ENCODE measurements at places on chromosomes 7 and 10.
A peak's percentile ranks its signal among the peaks of the same experiment; 100 is the strongest.

DNA sequence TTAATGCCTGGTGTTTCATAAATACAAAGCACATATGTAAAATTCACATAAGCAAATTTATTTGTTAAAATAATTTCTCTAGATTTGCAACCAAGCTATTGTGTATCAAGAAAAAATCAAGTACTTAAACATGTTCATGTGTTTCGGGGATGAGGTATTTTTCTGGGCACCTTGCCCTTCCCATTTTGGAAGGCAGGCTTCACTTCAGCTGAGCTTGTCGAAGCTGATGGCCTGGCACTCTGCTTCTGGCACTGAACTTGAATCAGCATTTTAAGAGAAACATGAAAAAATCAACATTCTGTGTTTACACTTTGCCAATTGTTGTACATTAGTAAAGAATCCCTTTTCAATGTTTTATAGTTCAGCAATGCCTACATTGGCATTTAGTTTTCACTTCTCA lies 179.1 kb upstream of the STEAP4 start:
- no peak for DNase-seq

- DNase-seq, result no peak
Measured at GRCh38 chr7:44400033-44400511, 74.7 kb upstream of the CAMK2B start.

DNA sequence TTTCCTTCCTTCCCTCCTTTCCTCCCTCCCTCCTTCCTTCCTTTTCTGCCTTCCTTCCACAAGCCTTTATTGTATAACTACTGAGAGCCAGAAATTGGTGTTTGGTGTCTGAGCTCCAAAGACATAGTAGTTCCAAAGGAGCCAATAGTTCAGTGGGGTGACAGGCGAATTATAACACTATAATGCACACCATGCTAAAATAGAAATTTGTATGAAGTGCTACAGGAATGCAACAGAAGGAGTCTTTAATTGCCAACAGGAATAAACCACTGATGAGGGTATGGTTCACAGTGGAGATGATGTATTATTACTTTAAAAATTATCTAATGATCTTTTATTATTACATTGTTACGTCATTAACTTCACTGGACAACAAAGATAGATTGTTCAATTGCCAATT lies 158.8 kb upstream of the SP8 start:
- DNase-seq, result no peak

DNA sequence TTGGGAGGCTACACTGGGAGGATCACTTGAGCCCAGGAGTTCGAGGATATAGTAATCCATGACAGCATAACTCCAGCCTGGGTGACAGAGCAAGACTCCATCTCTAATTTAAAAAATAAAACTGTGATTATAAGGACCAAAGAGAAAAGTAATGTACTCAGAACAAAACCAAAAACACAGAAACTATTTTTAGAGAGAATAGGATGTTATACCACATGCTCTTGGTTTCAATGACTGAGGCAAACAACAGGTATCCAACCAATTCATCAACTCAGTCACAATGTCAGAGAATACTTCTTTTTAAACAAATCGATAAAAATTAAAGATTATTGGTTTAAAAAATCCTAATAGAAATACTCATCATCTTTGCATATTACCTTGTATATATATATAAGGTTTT lies 186.7 kb downstream of the TPK1 start:
- DNase-seq, result no peak

- no peak for DNase-seq
Measured at GRCh38 chr7:133761443-133761842, 365.7 kb upstream of the LRGUK start.

DNA sequence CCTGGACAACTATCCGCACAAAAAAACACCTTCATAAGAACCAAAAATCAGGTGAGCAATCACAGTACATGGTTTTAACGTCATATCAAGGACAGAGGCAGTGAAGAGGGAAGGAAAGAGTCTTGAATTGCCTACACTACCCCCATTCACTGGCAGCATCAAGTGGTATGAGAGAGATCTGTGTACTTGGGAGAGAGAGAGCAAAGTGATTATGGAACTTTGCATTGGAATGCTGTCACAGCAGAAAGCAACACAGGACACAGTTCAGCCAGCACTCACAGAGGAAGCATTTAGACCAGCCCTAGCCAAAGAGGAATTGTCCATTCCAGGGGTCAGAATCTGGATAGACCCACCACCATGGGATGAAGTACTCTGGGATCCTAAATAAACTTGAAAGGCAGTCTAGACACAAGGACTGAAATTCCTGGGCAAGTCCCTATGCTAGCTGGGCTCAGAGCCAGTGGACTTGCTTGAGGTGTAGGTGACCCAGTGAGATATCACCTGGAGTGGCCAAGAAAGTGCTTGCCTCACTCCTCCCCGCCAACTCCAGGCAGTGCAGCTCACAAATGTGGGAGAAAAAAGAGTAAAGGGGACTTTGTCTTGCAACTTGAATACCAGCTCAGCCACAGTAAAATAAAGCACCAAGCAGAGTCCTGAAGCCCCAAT lies 30.5 kb upstream of the SFTPD start:
- DNase-seq, result no peak

DNA sequence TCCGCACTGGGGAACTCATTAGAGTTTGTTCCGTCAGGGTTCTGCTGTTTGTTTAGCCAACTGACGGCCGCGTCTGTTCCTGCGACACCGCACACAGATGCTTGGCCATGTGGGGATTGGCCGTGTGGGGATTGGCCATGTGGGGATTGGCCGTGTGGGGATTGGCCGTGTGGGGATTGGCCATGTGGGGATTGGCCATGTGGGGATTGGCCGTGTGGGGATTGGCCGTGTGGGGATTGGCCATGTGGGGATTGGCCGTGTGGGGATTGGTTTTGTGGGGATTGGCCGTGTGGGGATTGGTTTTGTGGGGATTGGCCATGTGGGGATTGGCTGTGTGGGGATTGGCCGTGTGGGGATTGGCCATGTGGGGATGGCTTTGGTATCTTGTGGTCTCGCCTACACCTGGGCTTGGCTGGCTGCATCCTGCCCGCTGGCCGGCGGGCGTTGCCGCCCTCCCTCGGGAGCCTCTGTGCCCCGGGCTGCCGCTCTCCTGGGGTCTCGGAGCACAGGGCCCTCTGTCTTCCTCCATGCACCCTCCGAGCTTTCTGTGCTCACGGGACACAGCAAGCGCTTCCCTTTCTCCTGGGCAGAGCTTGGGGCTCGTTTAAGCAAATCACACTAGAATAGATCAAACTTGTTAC lies 62.5 kb downstream of the NKX6-2 start:
- no peak for DNase-seq

GRCh38 chr7:134562136-134562535 lies 13.2 kb downstream of the AKR1B15 start:
- DNase-seq, result no peak

GRCh38 chr7:116524609-116525297 lies at the start of gene CAV1:
CAV1 (plus strand) TSS chr7:116525036; CDS start chr7:116525063, 27 bp downstream.
- peak; percentile 9 for DNase-seq

- no peak for DNase-seq
Measured at GRCh38 chr10:14889318-14889717, 10.7 kb downstream of the SUV39H2 start.

DNA sequence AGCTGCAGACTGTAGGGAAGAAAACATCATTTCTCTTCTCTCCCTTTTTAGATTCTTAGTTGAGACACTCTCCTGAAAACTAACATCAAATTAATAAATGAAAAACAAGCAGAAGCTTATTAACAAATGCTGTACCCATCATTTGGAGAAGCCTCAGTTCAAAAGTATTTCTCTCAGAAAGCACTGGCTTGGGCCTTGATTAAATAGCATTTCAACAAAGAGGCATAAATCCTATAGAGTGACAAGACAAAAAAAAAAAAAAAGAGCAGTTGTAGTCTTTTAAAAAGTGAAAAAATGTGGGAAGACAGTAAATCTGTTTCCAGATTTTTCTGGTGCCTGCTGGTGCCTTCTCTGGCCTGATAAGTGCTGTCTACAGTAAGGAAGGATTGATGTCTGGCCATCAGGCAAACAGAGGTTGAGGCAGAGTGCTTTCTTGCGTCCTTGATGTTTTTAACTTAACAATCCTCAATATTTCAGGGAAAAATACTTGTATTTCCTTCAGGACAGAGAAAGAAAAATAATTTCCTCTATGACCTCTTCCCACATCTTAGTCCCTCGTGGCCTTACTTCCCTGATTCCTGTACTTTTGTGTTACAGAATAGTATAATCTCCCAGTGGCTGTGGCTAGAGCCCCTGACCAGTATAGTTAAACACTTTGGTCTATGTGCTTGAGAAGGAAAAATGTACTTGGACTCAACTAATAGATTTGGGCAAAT lies 300.5 kb downstream of the HGF start:
- no peak for DNase-seq

- DNase-seq, result no peak
Measured at GRCh38 chr7:114670676-114671075, 251.2 kb upstream of the MDFIC start.

DNA sequence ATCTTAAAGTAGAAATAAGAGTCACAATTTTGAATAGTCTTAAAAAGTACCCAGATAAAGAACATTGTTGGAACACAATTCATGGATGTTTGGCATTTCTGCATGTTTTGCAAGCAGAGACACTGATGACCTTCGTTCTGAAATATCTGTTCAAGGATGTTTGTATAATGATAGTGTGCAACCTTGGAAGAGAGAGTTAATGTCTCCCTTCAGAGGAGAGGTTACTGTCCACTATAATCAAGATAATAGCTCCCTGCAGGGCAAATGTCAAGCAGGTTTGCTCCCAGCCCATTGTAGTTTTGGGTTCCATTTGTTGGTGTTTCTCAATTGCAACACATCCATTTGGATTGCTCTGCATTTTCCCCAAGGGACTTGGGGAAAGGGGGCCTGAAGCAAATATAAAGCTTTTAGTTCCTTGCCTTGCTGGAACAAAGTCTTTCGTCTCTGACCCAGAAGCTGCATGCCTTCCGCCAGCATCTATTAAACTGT lies 45.2 kb downstream of the COL1A2 start:
- DNase-seq, result no peak

DNA sequence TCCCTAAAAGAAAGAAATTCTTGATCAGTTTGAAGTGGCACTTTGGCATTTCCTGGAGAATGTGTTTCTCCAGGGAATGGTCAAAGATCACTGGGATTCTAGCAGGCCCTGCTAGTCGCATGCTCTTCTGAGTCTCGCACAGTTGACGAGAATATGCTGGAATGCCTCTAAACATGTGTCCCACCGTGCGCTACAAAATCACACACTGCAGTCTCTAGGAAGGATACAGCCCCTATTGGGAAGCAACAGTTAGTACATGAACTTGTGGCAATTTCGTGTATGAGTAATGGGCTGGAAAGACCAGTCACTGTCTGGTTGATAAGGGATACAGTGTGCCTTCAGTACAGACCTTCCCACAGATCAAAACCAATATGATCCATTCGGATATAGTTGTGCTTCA lies 257.9 kb downstream of the PRPF18 start:
- DNase-seq, result no peak

DNA sequence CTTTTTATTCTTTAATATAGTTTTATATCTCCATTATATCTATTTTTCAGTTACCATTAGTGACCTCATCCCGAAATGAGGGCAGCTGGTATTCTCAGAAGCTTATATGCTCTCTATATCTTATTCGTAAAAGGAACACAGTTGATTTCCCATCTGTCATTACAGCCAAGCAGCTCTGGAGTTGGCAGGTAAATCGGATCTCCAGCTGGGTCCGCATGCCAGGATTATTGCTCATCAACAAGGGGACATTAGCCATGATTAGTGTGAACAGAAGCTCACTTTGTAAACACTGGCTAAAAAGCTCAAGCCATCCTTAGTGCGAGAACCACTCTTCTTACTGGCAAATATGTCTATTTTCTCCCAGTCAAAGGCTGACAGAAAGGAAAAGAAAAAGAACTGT lies 180.3 kb downstream of the NPSR1 start:
- no peak for DNase-seq

GRCh38 chr7:19665399-19666008 lies 43.3 kb downstream of the POLR1F start:
- no peak for DNase-seq

- DNase-seq, result no peak
Measured at GRCh38 chr7:38744746-38745145, 113.6 kb upstream of the AMPH start.

- no peak for DNase-seq
Measured at GRCh38 chr7:128011131-128011661, 20.0 kb downstream of the LRRC4 start.

DNA sequence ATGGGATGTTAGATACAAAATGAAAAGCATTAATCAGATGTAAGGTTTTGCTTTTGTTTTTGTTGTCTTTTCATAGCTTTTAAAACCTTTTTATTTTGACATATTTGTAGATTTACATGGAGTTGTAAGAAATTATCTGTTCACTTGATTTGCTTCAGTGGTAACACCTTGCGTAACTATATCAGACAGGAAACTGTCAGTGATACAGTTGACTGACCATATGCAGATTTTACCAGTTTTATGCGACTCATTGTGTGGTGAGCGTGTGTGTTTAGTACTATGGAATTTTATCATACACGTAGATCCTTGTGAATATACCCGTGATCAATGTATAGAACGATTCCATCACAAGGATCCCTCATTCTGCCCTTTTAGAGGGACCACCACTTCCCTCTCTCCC lies 701.4 kb downstream of the SUGCT start:
- no peak for DNase-seq

DNA sequence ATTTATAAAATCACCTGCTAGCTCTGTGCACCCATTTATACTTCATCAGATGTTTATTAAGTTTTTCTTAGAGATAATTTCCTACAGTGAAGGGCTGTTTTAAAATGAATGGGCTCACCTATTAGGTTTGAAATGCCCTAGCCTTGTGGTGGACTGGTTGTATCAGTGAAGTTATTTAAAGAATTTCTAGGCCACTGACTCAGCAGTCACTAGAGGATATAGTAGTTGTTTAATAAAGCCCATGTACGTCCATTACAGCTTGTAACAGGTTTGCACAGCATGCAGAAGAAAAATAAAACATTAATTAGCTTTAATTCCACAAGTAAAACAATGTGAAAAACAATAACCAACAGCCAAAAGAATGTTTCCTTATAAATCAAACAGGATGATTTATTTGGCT lies 128.0 kb downstream of the RSU1 start:
- no peak for DNase-seq

DNA sequence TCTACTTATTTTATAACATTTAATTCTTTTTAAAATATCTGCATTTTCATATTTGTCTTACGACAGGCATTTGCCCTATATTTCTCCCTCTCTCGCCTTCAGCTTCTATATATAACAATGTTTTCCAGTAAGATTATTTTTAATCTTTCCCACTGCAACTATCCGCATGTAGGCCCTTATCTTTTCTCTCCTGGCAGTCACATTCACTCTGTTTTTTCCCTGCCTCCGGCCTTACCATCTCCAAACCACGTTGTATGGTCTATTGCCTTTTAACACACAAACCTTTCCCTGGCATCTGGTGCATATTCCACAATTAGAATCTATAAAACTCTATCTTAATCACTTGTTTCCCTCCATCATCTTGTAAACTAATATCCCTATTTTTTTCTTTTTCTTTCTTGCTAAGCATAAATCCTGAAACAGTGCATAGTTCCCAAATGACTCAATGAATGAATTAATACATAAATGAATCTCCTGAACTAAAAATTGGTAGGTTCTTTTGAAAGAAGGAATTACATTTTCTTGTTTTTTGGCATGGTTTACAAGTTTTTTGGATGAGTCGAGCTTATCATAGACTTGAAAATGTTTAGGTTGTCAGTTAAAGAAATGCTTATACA lies 173.2 kb downstream of the SEMA3A start:
- DNase-seq, result no peak

GRCh38 chr7:78134256-78134655 lies 335.7 kb downstream of the PHTF2 start:
- DNase-seq, result no peak

- no peak for DNase-seq
Measured at GRCh38 chr7:81887098-81888090, 117.5 kb upstream of the HGF start.

GRCh38 chr10:60448246-60448645 lies 58.6 kb upstream of the ANK3 start:
- DNase-seq, result no peak

- no peak for DNase-seq
Measured at GRCh38 chr10:76432016-76433012, 1000.9 kb downstream of the LRMDA start.

All from stimulated activated CD8-positive, alpha-beta memory T cell treated with anti-CD3 and anti-CD28 coated beads, Interleukin-7, amount 100 ng/mL, for 1 hour (primary cell).